ENCODE measurements at places on chromosomes 4 and X.

DNA sequence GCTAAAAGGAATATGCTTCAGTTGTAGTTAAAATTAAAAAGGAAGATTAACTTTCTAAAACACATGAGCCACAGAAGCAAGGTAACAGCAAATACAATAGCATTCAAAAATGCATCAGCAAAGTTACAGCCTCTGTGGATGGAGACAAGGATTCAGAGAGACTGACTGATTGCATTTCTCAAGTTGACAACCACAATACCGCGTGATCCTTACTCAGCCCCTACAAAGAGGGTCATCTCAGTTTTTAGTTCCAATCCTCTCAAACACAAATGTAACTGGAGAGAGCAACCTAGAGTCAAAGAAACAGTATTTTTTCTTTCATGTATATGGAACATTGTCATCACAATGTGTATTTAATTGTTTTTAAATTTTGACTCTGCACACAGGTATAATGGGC, 14.2 kb upstream of the C1QTNF7 start:
- DNase-seq: no peak

DNA sequence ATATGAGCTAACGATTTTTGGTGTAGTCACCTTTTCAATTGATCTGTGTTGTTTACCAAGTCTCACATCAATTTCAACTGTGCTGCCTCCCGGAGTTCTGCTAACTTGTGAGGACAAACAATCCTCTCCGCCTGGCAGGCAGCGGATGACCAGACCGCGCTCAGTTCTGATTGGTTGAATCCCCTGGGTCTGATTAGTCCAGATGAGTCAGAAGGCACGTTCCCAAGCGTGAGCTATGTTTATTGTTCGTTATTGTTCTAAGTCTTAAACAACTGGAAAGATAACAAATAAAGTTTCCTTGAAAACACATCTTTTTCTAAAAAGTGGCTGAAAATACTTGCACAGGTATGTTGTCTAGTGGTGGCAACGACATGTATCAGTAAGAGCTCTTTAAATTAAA, 37.9 kb upstream of the TRPC3 start:
- DNase-seq: no peak

- DNase-seq: no peak
Measured at GRCh38 chr4:88705223-88705622, 7.6 kb upstream of the NAP1L5 start.

DNA sequence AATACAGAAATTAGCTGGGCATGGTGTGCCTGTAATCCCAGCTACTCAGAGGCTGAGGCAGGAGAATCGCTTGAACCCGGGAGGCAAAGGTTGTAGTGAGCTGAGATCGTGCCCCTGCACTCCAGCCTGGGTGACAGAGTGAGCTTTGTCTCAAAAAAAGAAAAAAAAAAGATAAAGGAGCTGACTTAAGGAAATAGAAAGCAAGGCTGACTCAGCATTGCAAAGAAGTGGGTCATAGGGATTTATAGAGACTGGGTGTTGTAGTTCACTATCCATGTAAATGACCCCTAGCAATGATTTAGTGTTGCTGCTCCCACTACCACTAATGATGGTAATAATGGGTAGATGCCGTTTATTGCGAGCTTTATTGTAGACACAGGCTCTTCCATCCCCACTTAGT, 47.6 kb downstream of the ADD1 start:
- no peak for DNase-seq

DNA sequence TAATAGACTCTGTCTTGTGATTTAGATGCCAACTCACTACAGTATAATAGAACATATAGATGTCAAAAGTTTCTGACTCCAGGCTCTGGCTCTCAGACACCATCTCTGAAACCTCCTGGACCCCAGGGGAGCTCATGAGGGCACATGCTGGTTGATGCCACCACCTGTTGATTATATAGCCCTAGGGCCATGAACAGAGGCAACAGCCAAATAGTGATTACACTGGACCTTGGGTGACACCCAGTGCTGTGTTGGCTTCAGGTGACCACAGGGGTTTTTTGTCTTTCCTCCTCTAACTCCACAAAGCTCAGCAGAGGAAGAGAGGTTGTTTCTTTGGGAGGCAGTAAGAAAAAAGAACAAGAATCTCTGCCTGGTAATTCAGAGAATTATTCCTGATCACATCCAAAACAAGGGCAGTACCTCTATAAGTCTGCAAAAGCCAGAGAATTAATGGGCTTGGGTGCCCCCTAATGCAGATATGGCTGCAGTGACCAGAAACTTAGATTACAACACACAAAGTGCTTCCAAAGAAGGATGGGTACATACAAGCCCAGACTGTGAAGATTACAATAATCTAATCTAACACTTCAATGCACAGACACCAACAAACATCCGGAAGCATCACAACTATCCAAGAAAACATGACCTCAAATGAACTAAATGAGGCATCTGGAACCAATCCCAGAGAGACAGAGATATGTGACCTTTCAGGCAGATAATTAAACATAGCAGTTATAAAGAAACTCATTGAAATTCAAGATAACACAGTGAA, 1920.6 kb downstream of the ARAP2 start:
- DNase-seq: no peak

DNA sequence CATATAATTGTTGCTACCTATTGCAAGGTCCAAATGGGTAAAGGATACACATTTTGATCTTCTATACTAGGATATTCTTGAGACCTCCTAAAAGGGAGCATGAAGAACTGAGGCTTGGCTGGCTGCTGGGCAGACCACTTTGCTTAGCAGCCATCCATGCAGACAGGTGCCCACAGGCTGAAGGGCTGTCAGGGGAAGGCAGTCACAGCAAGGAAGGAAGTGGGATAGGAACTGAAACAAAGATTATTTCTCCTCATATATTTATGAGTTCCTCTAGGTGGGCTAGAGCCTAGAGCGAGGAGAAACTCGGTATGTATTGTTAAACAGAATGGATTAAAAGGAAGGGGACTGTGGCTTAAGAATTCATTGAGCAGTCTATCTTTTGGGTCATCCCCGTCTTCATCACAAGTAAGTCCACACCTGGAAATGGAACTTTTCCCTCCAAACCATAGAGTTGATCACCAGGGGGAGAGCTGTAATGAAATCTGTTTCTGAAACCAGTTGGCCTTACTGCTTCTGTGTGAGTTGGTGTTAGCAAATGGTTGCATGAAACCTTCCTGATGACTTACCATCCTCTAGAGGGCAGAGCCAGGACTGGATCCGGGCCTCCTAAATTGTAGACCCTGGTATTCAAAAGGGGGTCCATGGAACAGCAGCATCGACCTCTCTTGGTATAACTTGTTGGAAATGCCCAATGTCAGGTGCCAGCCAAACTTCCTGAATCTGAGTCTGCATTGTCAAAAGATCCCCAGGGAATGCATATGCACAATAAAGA, 42.3 kb downstream of the AFF2 start:
- DNase-seq: no peak

DNA sequence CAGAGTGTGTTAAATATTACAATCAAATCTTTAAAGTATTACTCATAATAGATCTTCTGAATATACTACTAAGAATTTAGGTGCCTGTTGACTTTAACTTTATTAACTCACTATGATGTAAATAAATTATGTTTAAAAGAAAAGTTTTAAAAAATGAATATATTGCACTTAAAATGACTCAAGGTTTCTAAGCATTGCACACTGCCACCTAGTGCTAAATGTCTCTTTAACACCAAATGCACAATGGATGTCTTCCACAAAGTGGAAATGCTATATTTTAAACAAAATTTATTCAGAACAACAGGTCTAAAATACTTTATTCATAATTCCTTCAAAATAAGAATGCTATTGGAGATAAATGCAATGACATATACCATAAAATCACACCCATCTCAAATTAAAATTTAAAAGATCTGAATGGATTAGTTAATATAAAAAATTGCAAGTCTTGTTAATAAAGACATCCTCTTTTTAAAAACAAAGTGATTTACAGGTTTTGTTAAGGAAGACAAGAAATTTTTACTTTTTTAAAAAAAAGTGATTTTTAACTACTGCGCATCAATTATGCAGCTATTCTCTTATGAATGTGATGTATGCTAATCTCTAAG, 5.5 kb downstream of the INPP4B start:
- no peak for DNase-seq

GRCh38 chrX:47179221-47179927, 14.3 kb upstream of the UBA1 start:
- no peak for DNase-seq

- no peak for DNase-seq
Measured at GRCh38 chr4:91108751-91109150, 981.6 kb downstream of the CCSER1 start.

GRCh38 chr4:156825074-156825473, 146.5 kb downstream of the PDGFC start:
- no peak for DNase-seq

- no peak for DNase-seq
Measured at GRCh38 chr4:10808591-10808990, 124.0 kb upstream of the CLNK start.

- DNase-seq: no peak
Measured at GRCh38 chr4:176844448-176844847, 51.7 kb upstream of the VEGFC start.

DNA sequence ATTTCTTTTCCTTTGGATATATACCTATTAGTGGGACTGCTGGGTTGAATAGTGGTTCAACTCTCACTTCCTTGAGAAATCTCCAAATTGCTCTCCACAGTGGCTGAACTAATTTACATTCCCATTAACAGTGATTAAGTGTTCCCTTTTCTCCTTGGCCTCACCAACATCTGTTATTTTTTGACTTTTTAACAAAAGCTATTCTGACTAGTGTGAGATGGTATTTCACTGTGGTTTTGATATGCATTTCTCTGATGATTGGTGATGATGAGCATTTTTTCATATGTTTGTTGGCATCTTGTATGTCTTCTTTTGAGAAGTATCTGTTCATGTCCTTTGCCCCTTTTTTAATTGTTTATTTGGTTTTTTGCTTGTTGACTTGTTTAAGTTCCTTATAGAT, 413.0 kb downstream of the MAPK10 start:
- no peak for DNase-seq
